ENCODE measurements at places on chromosomes 13 and 19.

DNA sequence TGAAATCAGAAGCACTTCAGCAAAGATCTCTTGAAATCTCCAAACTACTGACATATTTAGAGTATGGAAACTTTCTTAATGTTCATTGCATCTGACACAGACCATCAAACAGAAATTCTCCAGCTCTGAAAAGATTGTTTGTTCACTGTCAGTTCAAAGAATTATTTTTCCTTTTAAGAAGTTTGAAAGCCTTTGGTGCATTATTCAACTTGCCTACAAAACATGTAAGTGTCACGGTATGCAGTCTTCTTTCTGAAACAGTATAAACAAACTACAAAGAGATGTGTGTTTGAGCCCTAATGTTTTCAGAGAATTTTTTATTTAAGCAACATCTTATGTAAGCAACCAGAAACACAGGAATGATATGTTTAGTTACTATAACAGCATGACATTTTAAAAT is 125.4 kb downstream of the FGF14 start:
- DNase-seq, result no peak

- no peak for DNase-seq
Observed at GRCh38 chr19:31118986-31119385, 230.2 kb downstream of the TSHZ3 start.

- DNase-seq, result peak; percentile 33
Observed at GRCh38 chr19:18119013-18119716, 21.6 kb downstream of the MAST3 start.

GRCh38 chr19:35039881-35040825 is 1.4 kb upstream of the HPN start:
- no peak for DNase-seq

DNA sequence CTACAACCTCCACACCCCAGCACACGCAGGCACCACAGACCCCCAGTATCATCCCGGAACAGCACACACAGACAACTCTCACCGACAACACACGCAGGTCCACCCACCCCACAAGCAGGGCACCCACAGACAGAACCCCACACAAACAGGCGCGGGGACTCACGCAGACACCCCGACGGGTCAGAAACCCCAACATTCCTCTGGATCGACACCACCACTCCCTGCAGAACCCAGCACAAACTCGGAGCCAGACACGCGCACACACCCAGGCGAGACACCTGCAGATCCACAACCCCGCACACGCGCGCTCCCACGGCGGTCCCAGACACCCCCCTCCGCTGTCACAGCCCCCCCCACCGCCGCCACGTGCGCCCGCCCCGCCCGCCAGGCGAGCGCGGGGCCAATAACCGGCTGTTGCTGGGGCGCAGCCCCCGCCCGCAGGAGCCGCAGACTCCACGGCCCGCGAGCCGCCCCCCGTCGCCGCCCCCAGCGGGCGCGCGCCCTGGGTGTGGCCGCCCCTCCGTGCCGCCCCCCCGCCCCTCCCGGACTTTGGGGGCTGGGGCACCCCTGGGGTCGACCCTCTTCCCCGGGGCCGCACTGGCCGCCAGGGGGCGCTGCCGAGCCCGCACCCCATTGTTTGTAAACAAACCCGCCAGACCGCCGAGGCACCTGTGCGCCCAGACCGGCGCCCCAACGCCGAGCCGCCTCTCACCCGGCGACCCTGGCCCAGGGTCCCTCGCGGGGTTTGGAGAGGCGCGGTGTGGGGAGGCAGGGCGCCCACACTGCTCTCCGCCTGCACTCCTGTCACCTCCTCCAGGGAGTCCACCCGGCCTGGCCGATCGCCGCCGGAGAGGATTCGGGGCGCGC is 712 bp downstream of the BBC3 start:
- DNase-seq, result peak; percentile 71

DNA sequence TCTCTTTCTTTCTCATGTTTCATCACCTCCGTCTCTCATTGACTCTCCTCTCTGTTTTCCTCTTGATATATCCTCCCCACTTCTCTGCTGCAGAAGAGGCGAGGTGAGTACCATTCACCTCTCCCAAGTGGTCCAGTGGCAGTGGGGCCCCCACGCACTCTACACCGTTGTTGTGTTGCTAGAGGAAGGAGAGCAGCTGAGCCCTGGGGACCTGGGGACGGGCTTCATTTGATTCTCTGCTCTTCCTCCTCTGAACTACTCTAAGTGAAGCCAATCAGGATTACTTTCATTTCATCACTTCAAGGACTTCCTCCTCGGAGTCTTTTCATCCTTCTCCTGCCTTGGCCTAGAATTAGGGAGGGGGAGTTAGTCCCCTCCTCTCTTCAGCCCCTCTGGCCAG is 64.6 kb downstream of the CCNE1 start:
- DNase-seq, result no peak

DNA sequence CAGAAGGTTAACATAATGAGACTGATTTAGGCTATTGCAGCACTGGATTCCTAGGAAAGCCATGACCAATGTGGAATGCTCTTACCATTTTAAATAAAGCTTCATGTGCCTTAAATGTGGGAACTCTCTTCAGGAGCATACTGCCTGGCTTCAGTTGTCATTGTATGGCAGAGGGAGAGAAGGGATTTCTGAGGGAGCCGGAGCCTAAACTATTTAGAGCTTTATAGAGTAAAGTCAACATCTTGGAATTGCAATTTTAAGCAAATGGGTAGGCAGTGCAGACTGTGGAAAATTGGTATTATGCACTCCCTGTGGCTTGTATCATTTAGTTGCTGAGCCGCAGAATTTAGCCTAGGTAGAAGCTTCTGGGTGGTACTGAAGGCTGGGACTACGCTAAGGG is 2041.4 kb downstream of the PCDH9 start:
- no peak for DNase-seq

DNA sequence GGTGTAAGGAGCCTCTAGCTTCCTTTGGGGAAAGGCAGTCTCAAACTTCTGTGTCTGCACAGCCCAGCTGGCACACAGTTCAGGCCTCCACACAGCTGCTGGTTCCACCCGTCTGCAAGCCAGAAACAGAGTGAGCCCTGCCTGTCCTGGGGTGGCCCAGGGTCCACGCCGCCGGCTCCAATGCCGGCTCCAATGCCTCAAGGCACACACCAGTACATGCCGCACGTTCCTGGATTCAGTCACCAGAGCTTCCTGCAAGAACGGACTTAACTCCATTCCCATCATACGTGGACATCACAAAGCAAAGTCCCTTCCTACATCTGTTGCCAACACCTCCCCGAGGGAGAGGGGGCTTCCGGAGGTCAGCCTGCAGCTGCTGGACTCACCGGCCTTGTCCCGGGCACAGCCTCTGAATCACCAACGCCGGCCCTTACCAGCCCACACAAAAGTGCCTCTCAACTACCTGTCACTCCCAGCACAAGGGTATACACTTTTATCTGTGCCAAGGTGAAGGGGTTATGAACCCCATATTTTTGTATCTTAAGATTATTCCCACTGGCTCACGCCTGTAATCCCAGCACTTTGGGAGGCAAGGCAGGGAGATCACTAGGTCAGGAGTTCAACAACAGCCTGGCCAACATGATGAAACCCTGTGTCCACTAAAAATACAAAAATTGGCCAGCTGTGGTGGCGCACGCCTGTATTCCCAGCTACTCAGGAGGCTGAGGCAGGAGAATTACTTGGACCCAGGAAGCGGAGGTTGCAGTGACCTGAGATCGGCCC is 8.5 kb downstream of the SH3GL1 start:
- no peak for DNase-seq

- DNase-seq, result no peak
Observed at GRCh38 chr13:43171489-43171888, 148.1 kb downstream of the DNAJC15 start.

GRCh38 chr13:81540777-81541176 is 1199.9 kb upstream of the SPRY2 start:
- no peak for DNase-seq

- DNase-seq, result no peak
Observed at GRCh38 chr19:29187676-29188075, 25.3 kb downstream of the UQCRFS1 start.

GRCh38 chr19:39696387-39696786 is 7.9 kb upstream of the LGALS14 start:
- DNase-seq, result no peak

- no peak for DNase-seq
Observed at GRCh38 chr13:47718556-47718955, 282.5 kb downstream of the SUCLA2 start.

DNA sequence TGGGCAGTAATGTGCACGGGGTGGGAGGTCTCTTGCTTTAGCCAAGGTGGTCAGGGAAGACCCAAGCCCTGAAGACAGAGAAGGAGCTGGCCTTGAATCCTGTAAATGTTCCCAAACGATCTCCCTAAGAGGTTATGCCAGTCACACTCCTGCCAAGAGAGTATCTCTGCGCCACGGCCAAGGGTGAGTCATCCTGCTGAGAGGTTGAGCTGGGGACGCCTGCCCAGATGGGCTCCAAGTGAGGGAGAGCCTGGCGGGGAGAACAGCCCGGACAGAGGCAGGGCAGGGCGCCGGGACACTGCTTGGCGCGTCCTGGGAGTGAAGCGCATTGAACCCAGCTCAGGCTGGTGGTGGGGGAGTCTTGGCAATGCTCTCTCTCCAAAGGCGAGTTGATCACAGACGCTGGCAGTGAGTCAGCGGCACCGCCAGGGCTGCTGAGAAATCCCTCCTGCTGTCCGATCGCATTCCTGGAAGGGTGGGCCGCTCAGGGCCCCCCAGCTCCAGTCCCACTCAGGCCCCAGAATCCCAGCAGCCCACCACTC is 16.4 kb downstream of the SULT2B1 start:
- DNase-seq, result no peak

- DNase-seq, result no peak
Observed at GRCh38 chr13:32941368-32941767, 74.9 kb upstream of the KL start.

- DNase-seq, result no peak
Observed at GRCh38 chr19:13173139-13173737, 23.0 kb downstream of the IER2 start.

DNA sequence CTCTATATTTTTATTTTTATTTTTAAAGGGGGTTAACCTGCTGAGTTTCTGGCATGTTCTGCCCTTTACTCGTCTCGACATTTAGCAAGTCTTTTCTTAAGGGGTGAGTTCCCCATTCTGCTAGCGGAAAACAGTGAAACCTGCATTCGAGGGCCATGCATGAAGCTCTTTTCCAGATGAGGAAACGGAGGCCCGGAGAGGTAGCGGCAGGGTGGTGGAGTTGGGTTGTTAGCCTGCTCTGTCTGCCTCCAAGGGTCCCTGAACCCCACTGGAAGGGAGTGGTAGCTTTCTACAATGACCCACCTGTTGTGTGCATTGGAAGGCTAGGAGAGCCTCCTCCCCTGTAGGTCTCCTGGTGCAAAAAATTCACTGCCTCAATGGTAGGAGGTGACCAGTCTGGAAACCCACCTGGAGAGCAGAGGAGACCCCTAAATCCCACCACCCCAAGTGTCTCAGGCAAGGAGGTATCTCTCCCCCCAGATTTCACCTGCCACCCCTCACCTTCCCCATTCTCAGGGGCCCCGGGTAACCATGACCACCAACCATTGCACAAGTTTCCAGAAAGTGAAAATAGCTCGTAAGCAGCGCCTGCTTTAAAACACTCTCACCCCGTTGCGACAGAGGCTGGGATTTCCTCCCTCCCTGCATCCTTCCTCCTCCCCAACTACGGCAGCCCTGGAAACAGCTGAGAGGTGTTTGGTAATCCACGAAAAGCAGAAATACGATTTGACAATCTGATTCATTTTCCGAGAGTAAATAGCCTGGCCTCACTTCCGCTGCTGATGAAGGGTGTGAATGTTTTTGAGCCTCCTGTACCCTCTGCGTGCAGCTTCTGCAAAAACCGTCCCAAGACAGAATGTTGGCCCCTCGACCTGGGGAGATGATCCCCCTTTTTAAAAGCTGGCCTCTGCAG is 3.5 kb downstream of the KLF2 start:
- DNase-seq, result peak; percentile 24

DNA sequence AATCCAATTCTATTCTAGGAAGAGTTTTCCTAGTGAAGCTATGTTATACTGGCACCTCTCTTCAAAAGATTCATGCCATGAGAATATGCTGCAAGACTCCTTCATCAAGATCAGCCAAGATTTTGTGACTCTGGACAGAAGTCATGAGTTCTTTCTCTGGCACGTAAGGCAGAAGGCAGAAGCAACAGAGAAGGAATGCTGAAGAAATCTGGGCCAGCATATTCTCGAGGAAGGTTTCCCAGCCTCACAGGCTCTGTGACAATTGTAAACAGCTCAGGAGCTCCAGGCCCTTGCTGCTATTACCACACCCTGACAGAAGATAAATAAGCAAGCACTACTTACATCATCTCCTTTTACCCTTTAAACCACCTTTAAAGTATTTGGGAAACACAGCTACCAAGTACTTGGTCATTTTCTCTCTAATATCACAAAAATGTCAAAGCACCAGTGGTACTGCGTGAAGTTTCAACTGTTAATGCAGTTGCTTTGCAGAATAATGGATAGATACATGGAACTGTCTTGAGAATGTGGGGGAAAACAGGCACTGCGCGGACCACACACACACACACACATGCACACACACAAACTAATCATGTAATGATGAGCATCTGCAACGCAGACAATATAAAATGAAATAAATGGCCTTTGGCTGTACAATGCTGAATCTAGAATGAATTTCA is 55.4 kb downstream of the INTS6 start:
- DNase-seq, result no peak

GRCh38 chr19:10395003-10395402 is 8.3 kb downstream of the CDC37 start:
- DNase-seq, result no peak

DNA sequence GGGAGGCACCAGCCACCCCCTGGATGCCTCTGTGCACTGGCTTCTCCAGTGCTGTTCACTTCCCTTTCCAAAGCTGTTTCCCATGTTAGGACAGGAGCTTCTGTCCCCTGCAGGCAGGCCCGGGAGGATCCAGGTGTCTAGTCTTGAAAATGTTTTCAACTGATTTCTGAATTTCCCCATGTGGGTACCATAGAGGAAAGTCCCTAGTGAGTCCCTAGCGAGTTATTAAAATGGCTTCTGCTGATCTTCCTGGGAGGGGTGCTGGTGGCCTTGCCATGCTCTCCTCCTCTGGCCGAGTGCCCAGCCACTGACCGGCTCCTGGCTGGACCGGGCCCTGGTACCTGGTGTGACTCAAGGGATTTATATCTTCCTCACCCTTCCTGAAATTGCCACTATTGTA is 5.2 kb upstream of the ANKRD10 start:
- no peak for DNase-seq

- DNase-seq, result no peak
Observed at GRCh38 chr19:50248826-50249225, 45.4 kb downstream of the MYH14 start.

DNA sequence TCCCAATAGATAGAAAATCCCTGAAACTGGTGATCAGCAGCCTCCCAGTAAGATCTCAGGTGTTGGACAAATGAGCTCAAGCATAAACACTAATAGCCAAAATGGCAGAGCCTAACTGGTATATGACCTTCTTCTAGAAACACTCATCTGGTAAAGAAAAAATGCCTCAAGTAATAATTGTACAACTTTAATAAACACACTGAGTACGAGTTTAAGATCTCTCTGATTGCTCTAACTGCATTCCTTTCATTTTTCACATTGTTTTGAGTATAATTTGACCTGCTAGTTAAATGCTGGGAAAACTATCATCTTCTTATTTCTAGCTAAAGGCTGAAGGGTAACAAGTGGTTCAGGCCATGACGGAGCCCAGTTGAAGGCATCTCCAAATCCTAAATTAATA is 2009.5 kb upstream of the PCDH20 start:
- DNase-seq, result no peak
